Aortic smooth muscle cell (primary cell): ENCODE measurements at places on chromosomes 1 and 21. TPM values are rescaled to one million over a fixed set of nuclear protein-coding genes. Genes with fewer than 3 reads are reported as not detected.

Gene KRTAP21-2
- not detected in 2 replicates for total RNA-seq

Gene PRAMEF11
- total RNA-seq, result not detected in 2 replicates

Gene OPTC
- not detected in 2 replicates for total RNA-seq

Gene FAM72B
- 1.9 and 3.3 TPM in 2 replicates for total RNA-seq

Gene ERMAP
- 11.4 and 18.2 TPM in 2 replicates for total RNA-seq
